AG04450 (cell line): ENCODE measurements at places on chromosomes 7 and 10.

GRCh38 chr10:91416339-91416855 lies 6.3 kb downstream of the HECTD2 start:
- DNase-seq = no peak

DNA sequence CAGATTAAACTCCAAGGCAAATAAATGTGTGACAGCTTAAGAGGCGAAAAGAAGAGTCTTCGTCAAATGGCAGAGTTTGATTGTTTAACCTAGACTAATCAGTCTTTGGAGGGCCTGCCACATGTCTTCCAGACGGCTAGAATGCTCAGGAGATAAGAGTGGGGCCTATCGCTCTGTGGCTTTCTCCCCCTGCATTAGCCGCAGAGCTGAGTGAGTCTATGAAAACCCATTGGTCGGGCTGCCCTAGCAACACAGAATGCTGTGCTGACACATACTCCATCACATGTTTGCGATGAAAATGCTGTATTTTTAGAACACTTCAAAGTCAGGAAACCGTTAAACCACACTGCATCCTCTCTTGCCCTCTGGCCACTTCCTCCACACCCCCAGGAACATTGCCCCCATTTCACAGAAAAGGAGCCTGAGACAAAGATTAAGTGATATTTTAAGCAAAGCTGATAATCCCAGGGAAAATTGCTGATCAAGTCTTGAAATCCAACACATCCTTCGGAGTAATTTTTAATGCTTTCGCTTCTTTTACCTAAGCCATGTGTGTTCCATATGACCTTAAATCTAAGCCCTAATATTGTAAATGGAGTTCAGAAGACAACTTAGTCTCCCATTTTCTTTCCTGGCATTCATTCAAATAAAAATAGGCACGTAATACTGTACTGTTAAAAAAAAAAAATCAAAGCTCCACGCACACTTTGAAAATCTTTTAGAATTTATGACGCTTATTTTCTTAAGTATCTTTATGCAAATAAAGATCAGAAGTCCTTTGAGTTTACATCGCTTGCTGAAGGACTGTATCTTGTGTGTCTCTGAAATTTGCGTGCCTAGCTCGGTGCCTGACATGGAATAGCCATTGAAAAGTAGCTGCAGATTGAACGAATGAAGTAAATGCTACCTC lies 161.2 kb downstream of the CELF2 start:
- no peak for DNase-seq

DNA sequence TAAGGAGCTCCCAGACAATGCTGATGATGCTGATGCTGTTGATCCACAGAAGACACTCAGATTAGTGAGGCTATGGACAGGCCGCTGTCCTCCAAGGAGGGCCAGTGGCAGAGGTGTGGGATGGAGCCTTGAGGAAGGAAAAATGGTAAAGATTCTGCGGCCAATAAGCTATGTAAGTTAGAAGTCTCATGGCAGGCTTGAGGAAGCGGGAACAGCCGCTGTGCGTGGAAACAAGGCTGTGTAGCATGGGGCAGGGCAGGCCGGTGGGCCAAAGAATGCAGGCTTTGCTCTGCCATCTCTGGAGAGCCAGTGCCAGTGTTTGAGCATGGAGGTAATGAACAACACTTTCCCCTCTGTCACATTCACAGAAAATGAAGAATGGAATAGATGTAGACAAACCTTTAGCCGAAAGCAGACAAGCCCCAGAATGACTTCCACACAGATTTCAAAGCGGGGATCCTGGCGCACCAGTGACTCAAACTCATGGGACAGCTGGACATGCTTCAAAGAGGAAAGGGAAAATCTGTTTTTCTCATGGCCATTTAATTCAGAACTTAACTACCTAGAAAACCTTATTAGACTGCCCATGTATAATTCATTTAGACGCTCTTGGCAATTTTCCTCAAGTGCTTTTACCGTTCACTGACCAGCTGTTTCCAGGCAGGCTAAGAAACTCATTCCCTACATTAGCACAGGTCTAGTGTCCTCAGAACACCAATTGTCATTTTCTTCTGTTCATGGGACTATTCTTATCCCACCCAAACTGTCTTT lies 16.9 kb upstream of the FIGNL1 start:
- DNase-seq = no peak

GRCh38 chr7:76231583-76231982 lies 29.9 kb downstream of the SRRM3 start:
- no peak for DNase-seq

- no peak for DNase-seq
These were observed 232.2 kb downstream of the KIAA1217 start for GRCh38 chr10:24440817-24441797.
